ENCODE measurements at places on chromosomes 7 and 10.

DNA sequence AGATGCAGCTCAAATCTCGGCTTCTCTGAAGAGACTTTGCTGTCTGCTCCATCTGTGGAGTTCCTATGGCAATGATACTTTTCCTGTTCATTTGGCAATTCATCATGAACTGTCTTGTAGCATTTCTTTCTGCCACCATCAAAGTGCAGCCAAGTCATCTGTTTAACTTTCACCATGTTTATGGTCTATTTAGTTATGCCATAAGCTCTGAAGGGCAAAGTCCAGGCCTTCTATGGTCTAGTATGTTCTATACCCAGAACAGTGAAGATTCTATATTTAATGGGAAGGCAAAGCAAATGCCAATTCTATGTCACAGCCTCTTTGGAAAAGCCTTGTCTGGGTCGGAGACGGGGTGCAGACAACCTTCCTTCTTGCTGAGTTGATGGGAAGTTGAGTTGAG is 472.6 kb downstream of the PLXNA4 start:
- no peak for DNase-seq

DNA sequence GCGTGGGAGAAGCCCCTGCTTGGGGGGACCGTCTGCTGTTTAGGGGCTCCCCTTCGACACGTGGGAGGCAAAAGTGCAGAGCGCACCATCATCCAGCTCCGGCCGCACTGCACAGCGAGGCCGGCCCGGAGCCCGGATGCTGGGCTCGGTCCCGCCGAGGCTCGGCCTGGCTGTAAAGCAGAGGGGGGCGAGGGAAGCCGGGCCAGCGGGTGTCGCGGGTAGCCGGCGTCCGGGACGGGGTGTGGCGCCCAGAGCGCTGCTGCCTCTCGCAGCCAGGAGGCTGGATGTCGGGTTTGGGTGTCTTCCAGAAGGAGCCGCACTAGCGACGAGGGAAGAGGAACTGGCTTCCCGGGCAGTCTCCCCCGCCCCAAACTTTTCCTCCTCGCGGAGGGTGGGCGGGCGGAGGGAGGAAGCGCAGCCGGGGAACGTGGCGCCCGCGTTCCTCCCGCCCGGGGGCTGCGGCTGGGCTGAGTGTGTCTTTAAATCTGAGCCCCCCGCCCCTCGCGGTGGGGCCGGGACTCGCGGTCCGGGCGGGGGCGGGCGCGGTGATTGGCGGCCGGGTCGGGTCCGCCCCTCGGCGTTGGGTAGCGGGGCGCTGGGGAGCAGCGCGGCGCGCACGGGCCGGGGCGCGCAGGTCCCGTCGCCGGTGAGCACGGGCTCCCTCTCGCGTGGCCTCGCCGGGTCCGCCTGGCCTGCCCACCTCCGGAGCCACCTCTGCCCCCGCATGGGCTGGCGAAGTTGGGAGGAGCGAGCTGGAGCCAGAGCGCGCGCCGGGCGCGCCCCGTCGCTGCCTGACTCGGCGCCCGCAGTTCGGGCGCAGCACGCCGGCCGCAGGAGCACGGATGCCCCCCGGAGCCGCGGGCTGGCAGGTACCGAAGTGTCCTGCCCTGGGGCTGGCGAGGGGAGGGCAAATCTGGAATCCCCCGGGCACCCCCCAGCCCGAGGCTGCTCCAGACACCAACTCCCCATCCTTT is at the start of gene PALD1:
Gene PALD1, plus strand, starts transcription at position 577 of the 974 bp plus-strand sequence. CDS start 47,185 bp downstream, outside the sequence.
- DNase-seq: peak; percentile 11

- DNase-seq: no peak
Measured at GRCh38 chr7:23299770-23300300, 696 bp downstream of the MALSU1 start.

DNA sequence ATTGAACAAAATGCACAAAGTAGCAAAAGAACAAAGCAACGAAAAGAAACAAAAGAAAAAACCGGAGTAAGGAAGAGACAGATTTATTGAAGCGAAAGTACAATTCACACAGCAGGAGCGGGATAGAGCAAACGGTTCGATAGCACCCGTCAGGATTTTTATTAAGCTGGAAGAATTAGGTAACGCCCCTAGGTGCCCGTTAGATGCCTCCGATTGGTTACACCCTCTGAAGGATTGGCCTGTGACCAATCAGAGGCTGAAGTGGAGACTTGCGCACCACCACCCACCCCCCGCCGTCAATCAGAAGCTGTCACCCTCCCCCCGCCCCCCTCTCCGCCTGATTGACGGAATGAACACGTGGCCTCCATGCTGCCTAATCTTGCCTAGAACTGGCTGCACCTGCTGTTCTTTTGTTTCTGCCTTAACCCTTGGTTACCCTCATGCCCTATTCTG is 16.8 kb downstream of the OCM2 start:
- DNase-seq: no peak

- DNase-seq: no peak
Measured at GRCh38 chr10:76310588-76311080, 879.2 kb downstream of the LRMDA start.

GRCh38 chr10:99560277-99561126 is 27.8 kb downstream of the NKX2-3 start:
- DNase-seq: peak; percentile 32

GRCh38 chr7:47757921-47758411 is 176.1 kb upstream of the TNS3 start:
- DNase-seq: no peak

- no peak for DNase-seq
Measured at GRCh38 chr10:132591166-132591971, 53.8 kb downstream of the INPP5A start.

DNA sequence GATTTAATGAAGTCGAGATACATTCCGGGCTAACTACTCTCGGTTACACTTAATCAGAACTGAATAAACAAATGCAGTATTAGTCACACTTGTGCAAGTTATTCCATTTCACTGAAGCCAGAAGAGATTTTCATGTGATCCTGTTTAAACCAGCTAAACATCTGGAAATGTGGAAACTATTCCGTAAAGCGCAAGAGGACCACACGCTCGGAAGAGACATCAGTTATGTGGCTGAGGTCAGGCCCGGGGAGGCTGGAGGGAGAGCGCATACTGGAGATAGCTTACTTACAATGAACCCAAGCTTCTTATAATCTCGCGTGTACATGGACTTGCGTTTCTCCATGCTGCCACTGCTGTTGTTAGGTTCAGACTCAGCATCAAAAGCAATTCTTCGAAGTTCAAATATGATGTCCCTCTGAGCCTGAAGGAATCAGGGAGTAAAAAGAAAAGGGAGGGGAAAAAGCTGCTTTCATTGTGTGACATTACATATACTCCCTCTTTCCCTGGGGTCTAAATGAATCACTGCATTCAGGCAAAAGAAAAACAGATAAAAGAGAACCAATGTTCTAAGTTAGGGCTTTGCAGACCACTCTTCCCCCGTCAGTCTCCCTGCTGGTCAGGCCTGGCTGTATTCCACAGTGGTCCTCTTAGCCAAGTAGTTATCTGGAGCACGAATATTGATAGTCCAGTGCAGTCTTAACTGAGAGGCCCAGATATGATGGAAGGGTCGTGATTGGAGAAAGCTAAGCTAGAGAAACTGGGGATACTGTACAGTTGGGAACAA is 237.4 kb downstream of the ELMO1 start:
- no peak for DNase-seq

Measured in activated CD4-positive, alpha-beta T cell treated with anti-CD3 and anti-CD28 coated beads for 24 hours (primary cell).